ENCODE measurements at places on chromosomes 1 and 21. TPM values are rescaled to one million over a fixed set of nuclear protein-coding genes. Genes with fewer than 3 reads are reported as not detected.
A peak's percentile ranks its signal among the peaks of the same experiment; 100 is the strongest.

DNA sequence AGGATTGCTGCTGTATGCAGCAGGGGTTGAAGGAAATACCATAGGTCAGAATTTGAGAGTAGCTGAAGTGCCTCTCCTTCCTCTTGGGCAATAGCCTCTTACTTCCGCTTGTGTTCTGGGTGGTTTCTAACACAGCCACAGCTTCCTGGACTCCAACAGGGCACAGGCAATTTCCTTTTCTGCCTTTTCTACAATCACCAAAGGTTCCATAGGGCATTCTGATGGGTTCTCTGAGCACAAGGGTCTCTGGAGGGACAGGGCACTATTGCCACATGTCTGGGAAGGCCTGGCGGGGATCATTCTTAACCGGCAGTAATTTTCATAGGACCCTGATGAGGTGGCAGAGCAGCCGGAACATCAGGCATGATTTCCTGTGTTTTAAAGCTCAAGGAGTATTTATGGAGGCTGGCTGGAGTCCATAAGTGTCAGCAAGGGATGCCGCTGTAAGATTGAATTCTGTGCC is 5.5 kb upstream of the AGTRAP start:
- no peak for DNase-seq

GRCh38 chr21:39104911-39105310 is 78.3 kb downstream of the PSMG1 start:
- no peak for DNase-seq

DNA sequence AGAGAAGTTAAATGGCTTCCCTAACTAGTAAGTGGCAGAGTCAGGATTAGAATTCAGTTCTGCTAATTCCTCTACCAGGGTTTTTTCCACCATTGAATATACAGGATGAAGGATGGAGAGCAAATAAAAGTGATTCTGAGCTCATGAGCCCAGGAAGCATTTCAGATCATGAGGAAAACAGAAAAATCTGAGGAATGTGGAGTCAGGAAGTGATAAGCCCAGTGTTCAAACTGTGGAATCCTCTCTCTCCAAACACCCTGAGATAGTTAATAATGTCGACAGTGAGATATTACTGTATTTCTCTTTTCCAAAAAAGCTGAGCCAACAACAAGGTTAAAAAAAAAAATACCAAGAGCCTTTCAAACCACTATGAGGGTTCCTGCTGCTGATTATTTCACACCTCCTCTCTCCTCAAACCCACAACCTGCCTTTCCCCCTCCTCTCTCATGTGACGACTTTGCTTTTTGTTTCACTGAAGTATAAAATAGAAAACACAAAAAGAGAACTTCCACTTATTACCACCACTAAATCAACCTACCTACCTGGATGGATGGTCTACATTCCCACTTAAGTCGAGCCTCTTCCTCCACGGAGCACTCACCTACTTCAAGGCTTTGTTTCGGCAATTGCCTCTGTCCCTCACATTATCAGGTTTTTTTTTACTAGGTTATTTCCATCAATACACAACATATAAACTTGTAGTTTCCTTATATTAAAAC is 8.9 kb downstream of the SLAMF1 start:
- DNase-seq: no peak

DNA sequence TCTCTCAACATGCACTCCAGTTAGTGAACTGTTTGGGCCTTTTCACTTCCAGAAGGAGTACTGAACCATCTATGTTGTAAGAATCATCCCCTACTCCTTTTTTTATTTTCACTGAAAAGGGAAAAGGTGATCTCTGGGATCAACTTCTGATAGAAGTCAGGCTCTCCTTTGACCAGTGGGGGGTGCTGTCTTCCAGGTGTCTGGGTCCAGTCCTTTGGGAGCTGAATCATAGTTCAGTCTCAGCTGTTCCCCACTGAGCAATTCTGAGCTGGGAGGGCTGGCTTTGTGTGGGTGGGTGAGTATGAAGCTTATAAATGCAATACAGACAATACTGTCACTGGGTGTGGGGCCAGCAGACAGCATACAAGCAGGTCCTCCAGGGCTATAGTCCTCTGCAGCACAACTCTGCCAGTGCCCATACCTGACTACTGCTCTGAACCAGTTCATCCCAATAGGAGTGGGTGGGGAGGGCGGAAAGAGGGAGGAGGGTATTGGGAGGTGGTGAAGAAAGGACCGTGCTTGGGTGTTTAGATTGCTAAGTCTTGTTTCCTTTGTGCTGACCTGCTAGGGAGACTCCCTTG is 12.5 kb upstream of the SARS1 start:
- DNase-seq: no peak

- no peak for DNase-seq
These were observed 21.7 kb downstream of the LRRC71 start for GRCh38 chr1:156942176-156942575.

The SYNC gene
- total RNA-seq: 22.4 TPM

The INAVA gene
- 10.1 TPM for total RNA-seq

The TXNIP gene
- 920 TPM for total RNA-seq

- no peak for DNase-seq
These were observed 162.0 kb downstream of the COQ8A start for GRCh38 chr1:227102056-227102455.

DNA sequence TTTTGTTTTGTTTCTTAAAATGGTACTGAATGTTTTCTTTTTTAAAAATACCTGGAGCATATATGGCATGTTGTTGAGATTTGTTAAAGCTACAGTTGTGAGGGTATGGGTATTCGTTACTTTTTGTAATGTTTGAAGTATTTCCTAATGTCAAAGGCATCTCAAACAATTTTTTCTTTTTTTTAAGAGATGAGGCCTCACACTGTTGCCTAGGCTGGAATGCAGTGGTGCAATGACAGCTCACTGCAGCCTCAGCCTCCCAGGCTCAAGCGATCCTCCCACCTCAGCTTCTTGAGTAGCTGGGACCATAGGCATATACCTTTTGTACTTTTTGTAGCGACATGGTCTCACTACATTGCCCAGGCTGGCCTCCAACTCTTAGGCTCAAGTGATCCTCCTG is 16.1 kb downstream of the CLCN6 start:
- DNase-seq: no peak

GRCh38 chr1:64112281-64112680 is 91.1 kb upstream of the UBE2U start:
- DNase-seq: no peak

DNA sequence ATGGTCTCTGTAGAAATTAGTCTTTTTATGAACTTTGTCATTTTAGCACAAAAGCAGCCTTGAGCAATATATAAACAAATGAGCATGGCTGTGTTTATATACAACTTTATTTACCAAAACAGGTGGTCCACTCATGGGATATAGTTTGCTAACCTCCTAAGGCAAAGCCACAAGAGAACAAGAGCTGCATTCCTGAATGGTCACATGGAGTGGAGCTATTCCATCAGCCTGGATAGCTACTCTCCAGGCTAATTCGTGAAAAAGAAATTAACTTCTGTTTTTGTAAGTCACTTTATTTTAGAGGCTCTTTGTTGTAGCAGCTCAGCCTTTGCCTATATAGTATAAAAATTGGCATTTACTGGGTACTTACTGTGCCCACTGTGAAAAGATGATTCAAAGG is 163.3 kb upstream of the FAM78B start:
- DNase-seq: no peak

The HPCA gene
- total RNA-seq: not detected

- peak; percentile 7 for DNase-seq
These were observed 474.5 kb downstream of the DSCAM start for GRCh38 chr21:40372506-40372905.

The SELP gene
- total RNA-seq: 13.1 TPM

- no peak for DNase-seq
These were observed 92.1 kb downstream of the SMYD3 start for GRCh38 chr1:246415028-246415427.

DNA sequence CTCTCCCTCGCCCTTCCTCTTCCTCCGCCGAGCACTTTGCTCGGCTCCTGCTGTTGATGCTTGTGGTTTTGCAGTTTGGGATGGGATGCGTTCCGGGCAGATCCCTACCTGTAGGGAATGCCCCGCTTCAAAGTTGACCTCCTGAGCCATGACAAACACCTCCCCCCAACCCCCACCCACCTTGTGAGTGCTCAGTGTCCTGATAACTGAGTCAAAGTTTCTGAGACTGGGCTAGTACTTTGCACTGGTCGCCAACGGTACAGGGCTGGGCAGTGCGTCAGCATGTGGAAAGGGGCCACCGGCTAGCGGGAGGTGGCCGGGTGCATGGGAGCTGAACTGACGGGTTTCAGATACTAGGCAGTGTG is 771 bp downstream of the RABGAP1L start:
- no peak for DNase-seq

The POLR3C gene
- total RNA-seq: 25.6 TPM

DNA sequence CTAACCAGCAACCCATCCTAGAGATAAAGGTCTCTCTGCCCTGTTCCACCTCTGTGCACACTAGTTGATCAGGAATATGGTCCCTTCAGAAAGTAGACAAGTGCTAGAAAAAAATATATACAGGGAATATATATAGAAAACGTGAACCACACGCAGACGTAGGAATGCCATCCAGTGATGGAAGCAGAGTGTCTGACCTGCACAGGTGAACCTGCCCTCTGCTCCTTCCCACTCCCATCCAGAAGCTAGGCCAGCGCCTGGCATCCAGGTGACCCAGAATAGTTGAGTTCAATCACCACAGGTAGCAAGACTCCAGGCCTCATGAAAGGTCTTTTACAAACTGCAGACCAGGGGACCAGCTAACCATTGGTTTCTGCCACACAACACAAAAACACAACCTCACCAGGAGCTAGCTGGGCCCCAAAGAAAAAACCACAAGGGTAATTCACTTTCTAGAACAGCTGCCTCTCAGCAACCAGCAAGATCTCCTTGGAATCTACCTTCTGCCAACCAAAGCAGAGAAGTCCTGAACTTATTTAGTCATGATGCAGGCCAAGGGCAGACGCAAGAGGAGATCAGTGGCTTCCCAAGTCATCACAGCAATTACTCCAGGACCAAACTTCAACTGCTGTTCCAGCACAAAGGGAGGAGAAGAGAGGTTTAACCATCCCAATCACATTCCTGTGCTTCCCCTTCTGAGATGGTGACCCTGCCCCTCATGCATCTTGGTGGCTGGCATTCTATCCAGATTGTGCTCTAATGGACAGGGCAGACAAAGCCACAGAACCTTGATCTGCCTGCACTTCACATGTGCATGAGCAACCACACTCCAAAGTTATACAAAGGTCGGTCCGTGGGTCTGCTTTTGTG is 53.0 kb downstream of the GPR161 start:
- DNase-seq: no peak

DNA sequence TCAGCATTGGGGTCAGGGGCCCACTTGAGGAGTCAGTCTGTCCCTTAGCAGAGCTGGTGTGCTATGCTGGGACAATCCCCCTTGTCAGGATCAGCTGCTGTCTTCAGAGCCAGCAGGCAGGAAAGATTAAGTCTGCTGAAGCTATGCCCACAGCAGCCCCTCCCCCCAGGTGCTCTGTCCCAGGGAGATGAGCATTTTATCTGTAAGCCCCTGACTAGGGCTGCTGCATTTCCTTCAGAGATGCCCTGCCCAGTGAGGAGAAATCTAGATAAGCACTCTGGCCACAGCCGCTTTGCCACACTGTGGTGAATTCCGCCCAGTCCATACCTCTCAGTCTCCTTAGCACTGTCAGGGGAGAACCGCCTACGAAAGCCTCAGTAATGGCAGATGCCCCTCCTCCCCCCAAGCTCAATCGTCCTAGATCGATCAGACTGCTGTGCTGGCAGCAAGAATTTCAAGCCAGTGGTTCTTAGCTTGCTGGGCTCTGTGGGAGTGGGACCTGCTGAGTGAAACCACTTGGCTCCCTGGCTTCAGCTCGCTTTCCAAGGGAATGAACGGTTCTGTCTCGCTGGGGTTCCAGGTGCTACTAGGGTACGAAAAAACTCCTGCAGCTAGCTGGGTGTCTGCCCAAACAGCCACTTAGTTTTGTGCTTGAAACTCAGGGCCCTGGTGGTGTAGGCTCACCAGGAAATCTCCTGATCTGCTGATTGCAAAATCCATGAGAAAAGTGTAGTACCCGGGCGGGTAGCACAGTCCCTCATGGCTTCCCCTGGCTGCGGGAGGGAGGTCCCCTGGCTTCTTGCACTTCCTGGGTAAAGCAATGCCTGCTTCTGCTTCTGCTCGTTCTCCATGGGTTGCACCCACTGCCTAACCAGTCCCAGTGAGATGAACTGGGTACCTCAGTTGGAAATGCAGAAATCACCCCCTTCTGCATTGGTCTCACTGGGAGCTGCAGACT is 25.1 kb upstream of the TP53BP2 start:
- DNase-seq: no peak

Measured in urinary bladder (tissue), 4 donors.